ENCODE measurements at places on chromosomes 5 and 9.

GRCh38 chr9:126411225-126411947, 84.8 kb downstream of the MVB12B start:
- no peak for DNase-seq
- H3K4me3 ChIP-seq = no peak overlapping the region
- peaks cover 18% of the 10 kb centered on the region for H3K4me1 ChIP-seq
- peaks cover 8% of the 10 kb centered on the region for H3K36me3 ChIP-seq

- H3K27ac ChIP-seq = no peak overlapping the region
- no peak for DNase-seq
- no peaks in the 10 kb centered on the region for H3K27me3 ChIP-seq
- H3K4me1 ChIP-seq = no peaks in the 10 kb centered on the region
Observed at GRCh38 chr9:107049803-107050184, 186.8 kb downstream of the ZNF462 start.

DNA sequence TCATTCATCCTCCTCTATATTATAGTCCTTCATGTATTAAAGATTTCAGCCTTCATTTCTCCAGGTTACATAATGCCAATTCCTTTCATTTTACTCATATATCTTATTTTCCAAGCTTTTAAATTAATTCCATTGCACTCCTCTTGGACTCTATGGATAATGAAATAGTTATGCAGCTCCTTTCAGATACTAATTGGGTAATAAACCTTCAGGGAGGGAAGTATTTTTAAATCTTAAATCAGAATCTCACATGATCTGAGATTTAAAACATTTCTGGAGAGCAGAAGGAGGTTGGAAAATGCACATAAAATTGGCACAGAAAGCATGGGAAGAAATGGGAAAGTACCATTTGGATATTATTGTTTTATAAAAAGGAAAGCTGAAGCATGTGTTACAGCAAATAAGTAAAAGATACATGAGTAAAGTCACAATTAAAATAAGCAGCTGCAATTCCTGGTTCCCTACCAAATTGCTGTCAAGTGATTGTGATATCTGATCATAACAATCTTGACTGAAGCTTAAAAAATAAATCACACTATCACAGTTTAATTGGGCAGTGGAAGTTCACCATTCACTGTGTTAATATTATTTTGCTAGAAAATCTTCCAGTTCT, 257.9 kb upstream of the NREP start:
- H3K36me3 ChIP-seq = no peaks in the 10 kb centered on the region
- no peak overlapping the region for H3K27ac ChIP-seq
- no peak overlapping the region for H3K4me3 ChIP-seq
- no peak for DNase-seq
- H3K4me1 ChIP-seq = peaks cover 5% of the 10 kb centered on the region

DNA sequence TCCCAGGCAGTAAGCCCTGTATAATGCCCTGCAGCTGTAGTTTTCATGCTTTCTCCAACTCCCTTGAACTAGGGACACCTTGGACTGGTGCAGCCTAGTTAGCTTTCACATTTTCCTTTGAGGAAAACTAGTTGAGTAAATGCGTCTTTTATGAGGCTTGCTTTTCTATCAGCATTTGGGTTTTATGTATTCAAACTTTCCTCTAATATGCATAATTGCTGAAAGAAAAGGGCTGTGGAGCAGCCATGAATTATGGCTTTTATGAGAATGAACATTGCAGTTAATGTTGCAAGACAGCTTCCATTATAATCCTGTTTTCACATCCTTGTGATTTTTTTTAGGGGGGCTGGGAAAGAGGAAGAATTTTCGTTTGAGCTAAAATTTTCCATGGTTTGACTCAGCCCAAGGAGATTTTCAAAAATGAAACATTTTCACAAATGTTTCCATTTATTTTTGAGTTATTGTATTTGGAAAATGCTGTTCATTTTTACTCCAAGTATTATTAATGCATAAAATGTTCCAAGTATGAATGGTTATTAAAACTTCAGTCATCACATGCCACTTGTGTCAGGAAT, 57.9 kb upstream of the PPP3R2 start:
- no peaks in the 10 kb centered on the region for H3K36me3 ChIP-seq
- no peaks in the 10 kb centered on the region for H3K27me3 ChIP-seq
- no peak for DNase-seq

DNA sequence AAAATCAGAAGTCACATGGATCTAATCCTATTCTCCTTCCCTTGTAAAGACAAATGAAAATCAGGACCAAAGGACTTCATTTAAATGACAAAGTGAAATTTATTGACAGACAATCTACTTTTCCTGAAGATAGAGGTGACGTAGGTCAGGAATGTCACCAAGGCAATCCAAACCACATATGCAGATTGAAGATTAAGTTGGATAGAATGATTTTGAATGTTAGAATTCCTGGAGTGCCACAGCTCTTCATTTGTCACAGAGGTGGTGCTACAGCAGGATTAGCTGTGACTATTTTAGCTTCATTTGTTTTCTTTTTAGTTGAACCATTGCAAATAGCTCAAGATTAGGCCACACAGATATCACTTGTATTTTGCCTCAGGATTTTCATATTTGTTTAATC, 736.0 kb upstream of the ARRDC3 start:
- no peak overlapping the region for H3K4me3 ChIP-seq
- no peaks in the 10 kb centered on the region for H3K4me1 ChIP-seq
- H3K27me3 ChIP-seq = no peaks in the 10 kb centered on the region
- H3K36me3 ChIP-seq = no peaks in the 10 kb centered on the region
- no peak for DNase-seq

DNA sequence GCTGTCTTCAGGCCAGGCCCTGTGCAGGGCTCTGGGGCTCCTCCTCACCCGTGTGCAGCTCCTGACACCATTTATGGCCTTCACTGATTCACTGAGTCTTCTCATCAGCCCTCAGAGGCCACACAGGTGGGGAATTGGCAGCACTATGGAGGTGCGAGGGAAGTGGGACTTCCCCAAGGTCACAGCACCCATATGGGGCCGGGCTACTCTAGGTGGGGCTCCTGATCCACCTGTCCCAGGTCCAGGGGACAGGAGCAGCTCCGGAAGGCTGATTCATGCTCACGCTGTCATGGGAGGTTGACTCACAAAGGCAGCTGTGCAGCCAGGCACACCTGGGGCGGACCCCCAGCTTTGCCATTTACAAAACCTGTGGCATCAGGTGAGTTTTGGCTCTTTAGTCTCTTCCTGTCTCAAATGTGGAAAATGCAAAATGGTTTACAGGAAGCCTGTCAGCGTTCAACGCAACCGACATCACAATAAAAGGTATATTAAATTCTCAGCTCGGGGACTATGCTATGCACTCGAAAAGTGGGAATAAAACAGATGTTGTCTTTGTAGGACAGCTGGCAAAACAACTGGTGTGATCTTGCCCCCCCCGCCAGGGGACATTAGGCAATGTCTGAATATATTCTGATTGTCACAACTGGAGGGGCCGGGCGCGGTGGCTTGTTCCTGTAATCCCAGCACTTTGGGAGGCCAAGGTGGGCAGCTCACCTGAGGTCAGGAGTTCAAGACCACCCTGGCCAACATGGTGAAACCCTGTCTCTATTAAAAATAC, 15.0 kb downstream of the NAIF1 start:
- no peak overlapping the region for H3K4me3 ChIP-seq
- H3K4me1 ChIP-seq = peaks cover 47% of the 10 kb centered on the region
- DNase-seq = no peak
- no peaks in the 10 kb centered on the region for H3K36me3 ChIP-seq

DNA sequence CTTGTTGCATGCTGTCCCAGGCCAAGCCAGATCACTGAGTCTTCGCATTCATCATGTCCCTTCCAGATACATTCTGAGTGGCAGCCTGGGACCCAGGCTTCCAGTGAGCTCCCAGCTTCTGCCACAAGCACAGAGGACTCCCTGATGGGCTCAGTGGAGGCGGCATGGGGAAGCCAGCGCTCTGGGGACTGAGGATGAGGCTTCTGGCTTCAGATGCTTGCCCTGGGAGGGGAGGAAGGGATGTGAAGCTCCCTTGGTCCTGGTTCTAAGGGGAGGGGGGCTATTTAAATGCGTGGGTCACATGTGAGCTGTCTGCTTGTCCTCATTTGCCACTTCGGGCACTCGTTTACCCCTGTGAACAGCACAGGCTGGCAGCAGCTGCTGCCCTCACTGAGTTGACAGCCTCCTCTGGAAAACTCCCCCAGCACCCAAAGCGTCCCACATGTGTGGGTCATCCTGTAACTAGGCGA, 174.0 kb downstream of the NR3C1 start:
- H3K4me3 ChIP-seq = no peak overlapping the region
- no peaks in the 10 kb centered on the region for H3K36me3 ChIP-seq
- H3K4me1 ChIP-seq = peaks cover 31% of the 10 kb centered on the region
- H3K27ac ChIP-seq = peak overlapping the region; percentile 43
- no peak for DNase-seq

DNA sequence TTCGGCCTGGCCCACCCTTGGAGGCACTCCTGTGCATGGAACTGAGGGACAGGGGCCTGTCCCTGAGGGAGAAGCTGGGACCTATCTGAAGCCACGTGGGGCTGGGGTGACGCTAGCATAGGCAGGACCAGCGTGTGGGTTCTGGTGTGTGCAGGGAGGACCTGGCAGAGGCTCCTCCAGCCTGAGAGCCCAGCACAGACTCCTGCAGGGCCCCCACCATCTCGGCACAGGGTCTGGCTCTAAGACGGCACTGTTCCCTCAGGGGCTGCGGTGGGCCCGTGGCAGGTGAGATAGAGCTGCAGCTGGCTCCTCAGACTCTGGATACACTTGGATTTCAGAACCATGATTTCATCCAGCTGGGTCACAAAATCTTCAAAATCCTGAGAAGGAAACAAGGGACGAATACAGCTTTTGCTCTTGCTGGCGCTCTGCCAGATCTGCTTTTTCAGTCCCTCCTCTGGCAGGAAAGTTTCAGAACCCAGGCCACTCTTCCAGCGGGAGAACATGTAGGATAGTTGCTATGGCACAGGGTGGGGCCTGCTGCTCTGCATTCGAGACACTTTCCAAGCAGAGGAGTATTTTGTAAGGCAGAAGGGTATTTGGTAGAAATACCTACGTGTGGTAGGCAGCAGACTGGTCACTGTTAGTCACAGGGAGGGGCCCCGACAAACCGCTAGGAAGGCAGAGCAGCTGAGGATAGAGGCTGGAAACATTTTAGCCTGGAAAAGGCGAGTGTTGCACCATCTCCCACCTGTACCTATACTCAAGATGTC, 74.7 kb downstream of the KIF24 start:
- H3K4me1 ChIP-seq = peaks cover 51% of the 10 kb centered on the region
- H3K27me3 ChIP-seq = no peaks in the 10 kb centered on the region
- DNase-seq = no peak
- peaks cover 37% of the 10 kb centered on the region for H3K36me3 ChIP-seq

GRCh38 chr9:13705918-13706317, 426.4 kb upstream of the MPDZ start:
- no peak for DNase-seq
- no peaks in the 10 kb centered on the region for H3K36me3 ChIP-seq
- H3K27me3 ChIP-seq = no peaks in the 10 kb centered on the region
- no peak overlapping the region for H3K4me3 ChIP-seq
- H3K4me1 ChIP-seq = peaks cover 10% of the 10 kb centered on the region

GRCh38 chr9:96585426-96585825, 34.2 kb downstream of the CDC14B start:
- no peaks in the 10 kb centered on the region for H3K36me3 ChIP-seq
- no peak overlapping the region for H3K27ac ChIP-seq

DNA sequence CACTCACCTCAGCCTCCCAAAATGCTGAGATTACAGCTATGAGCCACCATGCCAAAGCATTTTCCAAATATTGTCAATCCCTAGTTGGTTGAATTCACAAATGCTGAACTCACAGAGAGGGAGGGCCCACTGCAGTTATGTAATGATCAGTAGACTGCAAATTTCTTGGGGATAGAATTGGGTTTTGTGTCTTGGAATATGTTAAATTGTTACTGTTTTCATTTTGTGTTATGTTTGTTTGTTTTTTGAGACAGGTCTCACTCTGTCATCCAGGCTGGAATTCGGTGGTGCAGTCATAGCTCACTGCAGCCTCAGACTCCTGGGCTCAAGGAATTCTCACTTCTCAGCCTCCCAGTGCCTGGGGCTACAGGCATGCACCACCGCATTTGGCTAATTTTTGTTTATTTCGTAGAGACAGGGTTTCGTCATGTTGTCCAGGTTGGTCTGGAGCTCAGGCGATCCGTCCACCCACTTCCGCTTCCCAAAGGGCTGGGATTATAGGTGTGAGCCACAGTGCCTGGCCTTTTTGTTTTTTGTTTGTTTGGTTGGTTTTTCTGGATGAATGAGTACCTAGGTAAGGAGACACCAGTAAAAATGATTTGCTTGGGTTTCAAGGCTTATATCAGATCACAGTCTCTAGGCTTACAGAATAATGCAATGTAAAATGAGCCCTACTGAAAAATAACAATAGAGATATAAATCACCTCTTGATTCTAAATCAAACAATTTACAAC, 31.5 kb upstream of the LMNB1 start:
- no peaks in the 10 kb centered on the region for H3K4me1 ChIP-seq
- H3K27ac ChIP-seq = no peak overlapping the region
- no peaks in the 10 kb centered on the region for H3K27me3 ChIP-seq
- DNase-seq = no peak

GRCh38 chr9:94563548-94563947, 8.7 kb downstream of the PCAT7 start:
- no peaks in the 10 kb centered on the region for H3K36me3 ChIP-seq
- H3K4me1 ChIP-seq = no peaks in the 10 kb centered on the region
- no peak overlapping the region for H3K27ac ChIP-seq
- DNase-seq = no peak
- no peak overlapping the region for H3K4me3 ChIP-seq
- peaks cover 5% of the 10 kb centered on the region for H3K27me3 ChIP-seq

GRCh38 chr9:91720751-91721705, 229.0 kb downstream of the ROR2 start:
- no peak overlapping the region for H3K27ac ChIP-seq
- no peaks in the 10 kb centered on the region for H3K27me3 ChIP-seq
- no peak overlapping the region for H3K4me3 ChIP-seq
- DNase-seq = no peak

- H3K4me1 ChIP-seq = peaks cover 55% of the 10 kb centered on the region
- H3K4me3 ChIP-seq = peak overlapping the region; percentile 50
- peaks cover 98% of the 10 kb centered on the region for H3K27me3 ChIP-seq
- DNase-seq = no peak
- no peaks in the 10 kb centered on the region for H3K36me3 ChIP-seq
Observed at GRCh38 chr9:93950619-93951601, 4.2 kb downstream of the BARX1 start.

GRCh38 chr9:122218071-122218934, 10.5 kb downstream of the LHX6 start:
- peaks cover 96% of the 10 kb centered on the region for H3K27me3 ChIP-seq
- H3K27ac ChIP-seq = no peak overlapping the region
- H3K36me3 ChIP-seq = no peaks in the 10 kb centered on the region
- DNase-seq = no peak
- H3K4me3 ChIP-seq = peak overlapping the region; percentile 33

GRCh38 chr9:124342776-124343485, 72.3 kb downstream of the PSMB7 start:
- peak overlapping the region; percentile 21 for H3K4me3 ChIP-seq
- no peaks in the 10 kb centered on the region for H3K27me3 ChIP-seq
- peak overlapping the region; percentile 27 for H3K27ac ChIP-seq
- DNase-seq = no peak

DNA sequence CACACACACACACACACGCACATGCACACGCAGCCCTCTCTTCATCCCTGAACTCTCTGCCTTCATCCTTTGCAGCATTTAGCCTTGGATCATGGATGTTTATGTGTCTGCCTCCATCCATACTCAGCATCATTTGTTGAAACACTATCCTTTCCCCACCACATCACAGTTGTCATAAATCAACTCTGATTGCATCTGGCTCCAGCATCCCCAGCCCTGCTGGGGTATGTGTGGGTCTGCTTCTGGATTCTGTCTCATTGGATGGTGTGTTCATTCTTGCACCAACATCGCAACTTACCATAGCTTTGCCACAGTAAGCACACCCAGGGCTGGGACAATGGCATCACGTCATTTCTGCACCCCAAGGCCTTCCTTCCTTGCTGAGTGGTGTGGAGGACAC, 175.4 kb downstream of the RGS3 start:
- no peaks in the 10 kb centered on the region for H3K27me3 ChIP-seq
- H3K36me3 ChIP-seq = no peaks in the 10 kb centered on the region
- no peaks in the 10 kb centered on the region for H3K4me1 ChIP-seq
